ENCODE measurements at places on chromosomes 7 and 10. TPM values are rescaled to one million over a fixed set of nuclear protein-coding genes. Genes with fewer than 3 reads are reported as not detected.

DNA sequence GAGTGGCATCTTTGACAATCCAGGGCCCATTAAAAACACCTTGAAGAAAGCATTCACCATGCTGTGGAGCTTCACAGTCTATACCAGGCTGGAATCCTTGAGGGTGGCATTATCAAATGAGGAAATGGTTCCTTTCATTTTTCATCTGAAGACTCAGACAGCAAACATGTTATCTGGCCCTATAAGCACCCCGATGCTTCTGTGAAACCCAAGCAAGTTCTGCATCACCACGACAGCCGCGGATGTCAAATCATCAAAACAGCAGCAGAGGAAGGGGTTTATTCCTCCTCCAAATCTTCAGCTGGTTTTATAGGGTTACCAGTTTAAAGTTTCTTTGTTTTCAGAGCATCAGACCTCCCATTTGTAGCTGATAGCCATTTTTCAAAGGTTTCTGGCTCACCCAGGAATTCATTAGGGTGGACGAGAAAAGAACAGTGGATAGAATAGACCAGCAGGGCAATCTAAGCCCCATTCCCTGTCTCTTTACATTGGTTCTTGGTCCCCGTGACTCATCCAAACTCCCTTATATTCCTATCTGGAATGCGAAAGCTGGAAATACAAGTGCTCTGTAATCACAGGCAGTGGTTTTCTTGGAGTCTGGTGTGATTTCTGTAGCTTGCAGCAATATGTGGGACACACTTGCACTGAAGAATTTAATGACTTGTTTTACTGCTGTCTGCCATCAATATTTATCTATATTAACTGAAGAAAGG, 217.9 kb downstream of the SKAP2 start:
- no peak for DNase-seq

Gene AMPH
- 0.03 TPM for total RNA-seq

Gene FAM25G
- 0.63 TPM for total RNA-seq

DNA sequence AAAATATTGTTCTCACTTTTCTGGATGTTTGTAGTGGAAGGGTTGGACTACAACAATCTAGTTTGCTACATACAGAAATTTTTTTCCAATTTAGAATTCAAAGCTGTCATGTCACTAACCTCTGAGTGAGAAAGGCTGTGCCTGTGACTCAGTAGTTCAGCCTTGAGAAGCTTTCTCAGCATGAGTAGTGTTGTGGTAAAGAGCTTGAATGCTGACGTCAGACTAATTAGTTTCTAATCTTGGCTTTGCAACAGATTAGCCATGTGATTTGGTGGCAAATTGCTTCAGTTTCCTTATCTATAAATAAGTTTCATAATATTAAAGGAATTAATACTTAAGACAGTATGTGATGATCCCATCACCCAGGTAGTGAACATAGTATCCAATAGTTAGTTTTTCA, 83.8 kb downstream of the ABCA13 start:
- no peak for DNase-seq

Gene GIMAP2
- total RNA-seq = not detected

GRCh38 chr10:50540069-50540825, 83.5 kb downstream of the SGMS1 start:
- peak; percentile 11 for DNase-seq

GRCh38 chr10:75911426-75911825, 480.0 kb downstream of the LRMDA start:
- DNase-seq = no peak

Gene SPRN
- not detected for total RNA-seq

Gene LDB3
- total RNA-seq = 0.53 TPM

Gene NPM3
- 238 TPM for total RNA-seq

GRCh38 chr7:25314731-25315267, 86.5 kb upstream of the NPVF start:
- no peak for DNase-seq

- no peak for DNase-seq
These were observed 166.3 kb upstream of the LANCL2 start for GRCh38 chr7:55198634-55199392.

Gene NUTM2D
- 0.59 TPM for total RNA-seq

- DNase-seq = peak; percentile 2
These were observed 570.8 kb upstream of the MGMT start for GRCh38 chr10:128896116-128896795.

GRCh38 chr7:2037808-2038522, 194.8 kb downstream of the MAD1L1 start:
- no peak for DNase-seq

DNA sequence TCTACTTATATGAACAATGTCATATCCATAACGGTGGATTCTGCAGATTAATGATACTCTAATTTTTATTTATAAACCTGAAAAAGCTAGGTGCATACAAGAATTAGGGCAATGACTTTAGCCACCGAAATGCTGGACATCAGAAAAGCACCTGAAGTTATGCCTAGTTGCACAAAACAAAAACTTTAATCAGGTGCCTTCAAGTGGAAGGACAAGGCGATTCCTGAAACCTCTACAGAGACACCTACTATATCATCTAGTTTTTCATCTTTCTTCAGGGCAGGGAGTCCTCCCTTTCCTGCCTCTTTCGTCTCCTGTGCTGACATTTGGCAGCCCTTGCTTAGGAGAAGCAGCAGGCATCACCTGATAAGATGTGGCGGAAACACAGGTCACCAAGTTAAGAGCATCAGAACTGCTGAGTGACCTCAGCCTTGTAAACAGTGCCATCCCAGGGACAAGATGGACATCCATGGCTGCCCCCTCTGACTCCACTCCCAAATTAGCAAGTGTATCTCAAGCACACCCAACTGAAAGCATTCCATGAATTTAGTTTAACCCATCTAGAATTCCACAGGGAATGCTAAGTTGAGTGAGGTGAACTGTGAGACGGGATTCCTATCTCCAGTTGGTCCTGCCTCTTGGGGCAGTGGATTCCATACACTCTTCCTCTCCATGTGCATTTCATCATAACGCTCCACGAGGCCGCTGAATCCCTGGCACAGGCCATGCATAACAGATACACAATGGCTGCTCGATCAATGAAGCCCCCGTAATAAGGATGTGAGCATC, 5.8 kb downstream of the ITPRIP start:
- DNase-seq = no peak

GRCh38 chr7:111031916-111032315, 59.0 kb upstream of the LRRN3 start:
- DNase-seq = no peak

DNA sequence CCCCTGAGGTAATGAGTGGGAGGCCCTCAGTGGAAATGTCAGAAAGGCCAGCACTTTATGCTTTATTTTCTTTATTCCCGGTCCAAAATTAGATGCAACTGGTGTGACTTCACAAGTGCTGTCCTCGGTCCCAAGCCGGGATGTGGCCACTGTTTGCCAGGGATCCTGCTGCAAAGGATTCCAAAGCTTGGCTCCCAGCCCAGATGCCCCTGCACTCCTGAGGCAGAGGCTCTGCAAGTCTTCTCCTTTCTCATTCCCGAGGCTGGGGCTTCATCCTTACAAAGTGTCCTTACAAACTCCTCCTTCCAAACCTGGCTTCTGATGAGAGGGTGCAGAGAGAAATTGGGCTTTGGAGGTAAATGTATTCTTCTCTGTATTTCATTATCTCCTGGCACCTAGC, 544.3 kb upstream of the DPP6 start:
- DNase-seq = no peak

GRCh38 chr10:97850446-97850845, 803 bp downstream of the GOLGA7B start:
- DNase-seq = no peak

Gene PSD
- 0.18 TPM for total RNA-seq
